ENCODE measurements at places on chromosomes 1 and 21.

GRCh38 chr1:179187043-179187442, 42.4 kb downstream of the ABL2 start:
- peak; percentile 28 for DNase-seq

DNA sequence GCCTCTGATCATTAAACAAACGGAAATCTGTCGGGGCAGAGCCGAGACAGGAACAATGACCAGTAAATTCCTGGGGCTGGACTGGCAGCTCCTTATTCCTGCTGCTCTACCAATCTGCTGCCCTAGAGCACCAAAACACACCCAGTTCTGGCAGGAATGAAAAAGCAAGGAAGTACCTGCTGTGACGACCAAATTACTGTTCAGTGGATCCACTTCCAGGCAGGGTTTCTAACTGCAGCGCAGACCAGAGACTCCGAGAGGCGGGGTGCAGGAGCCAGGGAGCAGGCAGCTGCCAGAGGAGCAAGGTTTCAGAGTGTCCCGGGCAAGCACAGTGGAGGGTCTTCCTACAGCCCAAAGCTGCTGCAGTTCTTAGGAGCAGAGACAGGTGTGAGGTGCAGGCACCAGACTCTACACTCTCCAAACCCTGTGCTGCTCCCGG, 32.4 kb downstream of the KANK4 start:
- DNase-seq: no peak

GRCh38 chr1:47703981-47704596, 266.2 kb downstream of the FOXD2 start:
- peak; percentile 80 for DNase-seq

DNA sequence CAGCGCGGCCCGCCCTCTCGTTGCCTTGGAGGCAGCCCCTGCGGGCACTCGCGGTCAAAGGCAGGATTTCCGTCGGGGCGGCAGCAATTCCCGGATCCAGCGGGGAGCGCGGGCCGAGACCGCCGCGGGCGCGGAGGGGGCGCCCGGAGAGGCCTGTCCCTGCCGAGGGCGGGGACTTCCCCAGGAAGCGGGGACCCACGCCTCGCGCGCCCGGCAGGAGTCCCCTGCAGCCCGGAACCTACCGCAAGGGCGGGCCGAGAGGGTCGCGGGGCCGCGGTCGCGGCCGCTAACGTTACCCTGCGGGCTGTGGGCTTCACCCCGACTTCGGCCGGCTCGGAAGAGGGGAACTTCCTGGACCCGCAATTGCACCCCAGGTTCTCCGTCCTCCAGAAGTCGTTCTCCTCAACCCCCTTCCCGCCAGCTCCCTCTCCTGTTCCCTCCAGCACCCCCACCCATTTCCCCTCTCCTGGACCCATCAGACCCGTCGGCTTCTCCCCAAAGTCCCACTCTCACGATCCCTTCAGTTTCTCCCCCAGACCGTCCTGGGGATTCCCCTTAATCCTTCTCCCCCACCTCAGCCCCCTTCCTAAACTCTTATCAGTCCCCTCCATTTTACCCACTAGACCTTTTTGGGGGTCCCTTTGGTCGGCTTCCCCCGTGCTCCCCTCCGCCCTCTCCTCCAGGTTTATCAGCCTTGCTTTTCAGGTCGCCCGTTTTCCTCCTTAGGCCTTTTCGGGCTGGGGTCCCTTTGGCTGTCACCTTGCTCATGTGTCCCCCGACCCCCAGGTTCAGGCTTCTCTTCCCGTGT, 604 bp downstream of the FGR start:
- no peak for DNase-seq

- DNase-seq: no peak
Measured at GRCh38 chr1:225121095-225121494, 191.6 kb downstream of the DNAH14 start.

GRCh38 chr1:6967431-6968111, 182.3 kb downstream of the CAMTA1 start:
- no peak for DNase-seq

GRCh38 chr1:154190550-154190949, 1.4 kb downstream of the TPM3 start:
- peak; percentile 77 for DNase-seq

GRCh38 chr1:83970114-83970513, 28.8 kb downstream of the TTLL7 start:
- no peak for DNase-seq

- DNase-seq: no peak
Measured at GRCh38 chr1:7220007-7220406, 434.8 kb downstream of the CAMTA1 start.

DNA sequence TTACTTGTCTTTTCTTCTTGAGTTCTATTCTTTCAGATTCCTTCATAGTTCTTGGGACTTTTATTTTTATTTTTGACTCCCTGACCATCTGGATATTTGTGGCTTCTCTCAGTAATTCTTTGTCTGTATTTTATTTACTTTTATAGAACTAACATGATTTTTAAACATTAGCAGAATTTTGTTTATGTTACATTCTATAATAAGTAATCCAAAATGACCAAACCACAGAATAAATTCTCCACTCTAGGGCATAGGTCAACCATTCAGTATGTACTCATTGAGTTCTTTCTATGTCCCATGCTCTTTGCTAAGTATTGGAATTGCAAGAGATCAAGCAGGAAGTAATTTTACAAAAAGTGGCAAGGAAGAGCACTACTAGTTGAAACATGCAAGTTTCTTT, 969.0 kb downstream of the TTLL7 start:
- DNase-seq: peak; percentile 89

DNA sequence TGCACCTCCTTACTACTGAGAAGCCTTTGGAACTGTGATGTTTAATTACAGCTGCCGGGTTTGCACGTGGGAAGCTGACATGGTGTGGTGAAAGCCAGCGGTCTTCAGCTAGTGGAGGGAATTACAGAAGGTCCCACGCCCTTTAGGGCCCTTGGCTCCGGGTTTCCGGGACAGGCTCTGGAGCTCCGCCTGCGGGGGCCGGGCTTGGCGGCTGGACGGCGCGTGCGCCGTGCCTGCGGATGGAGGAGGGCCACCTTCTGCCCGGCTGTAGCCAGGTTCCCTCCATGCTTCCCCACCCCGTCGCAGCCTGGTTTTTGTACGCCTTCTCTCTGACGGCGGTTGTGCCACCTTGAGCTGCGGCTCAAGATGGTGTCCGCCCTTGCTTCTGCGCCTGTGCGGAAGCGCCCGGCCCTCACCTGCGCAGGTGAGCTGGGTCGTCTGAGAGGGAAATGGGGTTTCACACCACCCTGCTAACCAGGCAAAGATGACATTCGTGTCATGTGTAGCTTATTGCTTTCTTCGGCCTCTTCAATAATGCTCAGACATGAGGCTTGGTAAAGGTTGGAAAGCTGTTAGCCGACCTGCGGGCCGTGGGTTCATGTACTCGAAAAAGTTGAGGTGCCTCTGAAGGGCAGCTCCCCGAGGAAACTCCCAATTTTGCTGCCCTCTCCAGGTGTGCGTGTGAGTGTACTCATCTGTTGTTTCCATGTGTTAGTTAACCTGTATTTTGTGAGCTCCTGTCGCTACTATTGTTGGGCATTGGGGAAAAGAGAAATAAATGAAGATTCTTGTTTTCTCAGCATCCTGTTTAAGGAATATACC, 36.6 kb upstream of the OPRD1 start:
- peak; percentile 65 for DNase-seq

- peak; percentile 81 for DNase-seq
Measured at GRCh38 chr1:156346636-156347035, 8.3 kb downstream of the TSACC start.

DNA sequence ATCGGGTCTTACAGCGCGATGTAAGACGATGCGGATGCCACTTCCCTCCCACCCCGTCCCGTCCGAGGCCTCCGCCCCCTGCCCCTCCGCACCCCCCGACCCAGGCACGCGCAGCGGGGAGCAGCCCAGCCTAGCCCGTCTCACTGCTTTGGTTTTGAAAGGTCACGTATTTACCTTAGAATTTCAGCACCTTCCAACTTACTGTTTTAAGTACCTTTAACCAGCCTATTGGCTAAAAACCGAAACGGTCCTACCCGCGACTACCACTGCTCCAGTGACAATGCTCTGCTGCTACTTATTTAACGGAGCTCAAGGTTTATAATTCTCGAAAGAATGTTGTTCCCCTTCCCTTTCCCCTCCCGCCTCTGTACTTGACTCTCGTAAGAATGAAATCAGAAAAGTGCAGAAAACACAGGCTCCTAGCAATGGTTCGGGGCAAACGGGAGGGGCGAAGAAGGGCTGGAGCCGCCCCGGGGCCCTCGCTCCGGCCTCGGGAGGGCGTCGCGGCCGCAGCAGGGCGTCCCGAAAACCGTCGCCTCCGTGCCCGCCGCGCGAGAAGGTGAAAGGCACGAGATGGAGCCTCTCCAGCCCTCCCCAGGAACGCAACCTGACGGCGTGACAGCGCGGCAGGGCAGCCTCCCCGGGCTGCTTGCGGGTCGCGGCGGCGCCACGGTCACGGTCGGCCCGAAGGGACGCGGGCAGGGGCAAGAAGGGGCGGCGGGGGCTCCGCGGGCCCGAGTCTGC, 667 bp downstream of the TMEM50B start:
- DNase-seq: peak; percentile 26

- no peak for DNase-seq
Measured at GRCh38 chr1:52738148-52738547, 11.9 kb downstream of the ZYG11B start.
